IPS-NIHi11 (cell line): ENCODE measurements at places on chromosomes 1 and 21.

DNA sequence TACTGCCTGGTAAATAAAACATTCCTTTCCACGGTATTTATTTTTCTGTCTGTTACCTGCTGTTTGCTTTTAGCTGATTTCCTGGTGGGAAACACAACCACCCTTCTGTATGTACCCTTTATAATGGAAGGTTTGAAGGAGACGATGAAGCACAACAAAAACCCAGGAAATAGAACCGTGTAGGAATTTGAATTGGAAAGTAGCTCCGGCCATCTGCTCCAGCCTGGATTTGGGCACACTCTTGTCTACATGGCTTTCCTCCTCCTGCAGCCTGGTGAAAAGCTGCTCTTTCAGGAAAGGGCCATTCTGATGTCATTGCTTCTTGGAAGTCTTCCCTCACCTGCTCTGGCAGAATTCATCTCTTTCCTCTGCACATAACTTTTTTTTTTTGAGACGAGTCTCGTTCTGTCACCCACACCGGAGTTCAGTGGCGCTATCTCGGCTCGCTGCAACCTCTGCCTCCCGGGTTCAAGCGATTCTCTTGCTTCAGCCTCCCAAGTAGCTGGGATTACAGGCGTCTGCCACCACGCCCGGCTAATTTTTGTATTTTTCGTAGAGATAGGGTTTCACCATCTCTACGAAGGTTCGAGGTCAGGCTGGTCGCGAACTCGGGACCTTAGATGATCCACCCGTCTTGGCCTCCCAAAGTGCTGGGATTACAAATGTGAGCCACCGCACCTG is 2.7 kb downstream of the AK4 start:
- no peak for DNase-seq

DNA sequence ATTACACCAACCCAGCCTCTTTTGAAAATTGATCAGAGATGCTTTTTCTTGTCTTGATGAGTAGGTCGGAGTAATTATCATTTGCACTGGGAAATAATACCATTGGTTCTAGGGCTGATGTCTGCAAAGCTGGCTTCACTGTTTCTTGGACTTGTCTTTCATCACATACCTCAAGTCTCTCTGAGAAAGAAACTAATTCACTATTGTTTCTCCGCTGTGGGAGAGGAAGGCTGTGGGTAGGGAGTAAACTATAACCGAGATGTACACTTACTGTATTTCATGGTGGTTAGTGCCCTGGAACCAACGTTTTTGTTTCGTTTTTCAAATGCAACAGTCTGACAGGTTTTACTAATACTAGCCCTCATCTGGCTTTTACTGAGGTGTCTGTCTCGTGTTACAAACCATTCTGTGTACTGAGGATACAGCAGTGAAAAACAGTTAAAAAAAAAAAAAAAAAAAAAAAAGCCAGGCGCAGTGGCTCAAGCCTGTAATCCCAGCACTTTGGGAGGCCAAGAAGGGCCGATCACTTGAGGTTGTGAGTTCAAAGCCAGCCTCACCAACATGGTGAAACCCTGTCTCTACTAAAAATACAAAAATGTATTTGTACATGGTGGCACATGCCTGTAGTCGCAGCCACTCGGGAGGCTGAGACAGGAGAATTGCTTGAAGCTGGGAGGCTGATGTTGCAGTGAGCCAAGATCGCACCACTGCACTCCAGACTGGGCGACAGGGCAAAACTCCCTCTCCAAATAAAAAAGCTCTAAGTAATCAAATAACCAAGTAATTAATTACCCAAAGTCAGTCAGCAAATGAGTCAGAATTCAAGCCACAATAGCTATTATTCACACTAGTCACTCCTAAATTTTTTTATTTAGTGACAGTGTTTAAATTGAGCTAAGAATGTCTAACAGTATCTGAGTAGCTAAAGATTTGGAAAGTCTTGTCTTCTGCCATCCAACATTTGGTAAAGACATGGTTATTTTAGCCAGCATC is 23.3 kb downstream of the TOMM20 start:
- DNase-seq, result no peak

- no peak for DNase-seq
Observed at GRCh38 chr1:233010146-233010545, 59.7 kb downstream of the NTPCR start.

GRCh38 chr21:24014381-24014780 is 1592.9 kb downstream of the MRPL39 start:
- DNase-seq, result no peak

GRCh38 chr1:245370905-245371581 is 216.3 kb downstream of the KIF26B start:
- DNase-seq, result no peak

GRCh38 chr1:156963621-156964020 is 43.2 kb downstream of the LRRC71 start:
- DNase-seq, result no peak

- DNase-seq, result peak; percentile 77
Observed at GRCh38 chr1:109640285-109640865, 15.5 kb upstream of the GSTM4 start.

DNA sequence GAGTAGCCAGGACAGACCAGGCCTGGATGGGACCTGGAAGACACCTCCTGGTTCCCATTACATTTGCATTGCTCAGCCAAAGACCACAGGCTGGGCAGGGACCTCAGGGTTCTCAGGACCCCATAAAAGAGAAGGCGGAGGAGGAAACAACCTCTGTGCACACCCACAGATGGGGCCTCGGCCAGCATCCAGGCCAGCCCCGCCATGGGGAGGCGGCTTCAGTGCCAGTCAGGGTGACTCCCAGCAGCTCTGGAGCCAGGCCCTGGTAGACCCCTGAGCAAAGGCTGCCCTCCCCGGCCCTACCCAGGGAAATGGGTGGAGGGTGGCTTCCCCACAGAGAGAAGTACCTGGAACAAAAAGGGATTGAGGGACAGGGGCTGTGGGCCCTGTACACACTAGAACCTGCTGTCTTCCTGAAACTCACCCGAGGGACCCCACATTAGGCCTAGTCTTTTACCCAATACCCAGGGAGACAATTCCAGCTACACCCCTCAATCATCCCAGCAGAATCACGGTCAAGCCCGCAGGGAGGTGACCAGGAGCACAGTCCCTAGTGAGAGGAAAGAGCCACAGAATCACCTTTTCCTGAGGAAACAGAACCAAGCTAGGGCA is 64.5 kb downstream of the PSMG1 start:
- no peak for DNase-seq

GRCh38 chr21:36321325-36322082 is 1.5 kb downstream of the MORC3 start:
- DNase-seq, result peak; percentile 31

- DNase-seq, result no peak
Observed at GRCh38 chr1:181079382-181079781, 9.1 kb upstream of the IER5 start.

DNA sequence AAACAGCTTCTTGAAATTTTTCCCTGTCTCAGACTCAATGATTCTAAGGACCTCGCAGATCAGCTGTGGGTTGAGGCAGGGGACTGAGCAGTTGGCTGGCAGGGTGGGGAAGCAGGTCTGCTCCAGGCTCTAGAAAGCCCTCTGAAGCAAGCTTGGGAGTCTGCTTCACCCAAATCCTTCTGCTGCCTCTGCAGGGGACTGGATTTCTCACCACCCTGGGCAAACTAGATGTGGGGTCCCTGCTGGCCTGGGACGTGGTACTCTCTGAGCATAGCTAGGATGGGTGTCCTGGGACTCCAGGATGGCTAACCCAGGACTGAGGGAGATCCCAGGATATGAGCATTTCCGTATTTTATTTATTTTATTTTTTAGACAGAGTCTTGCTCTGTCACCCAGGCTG is 89.3 kb downstream of the LAMC2 start:
- DNase-seq, result no peak

GRCh38 chr1:157239936-157240335 is 101.7 kb upstream of the ETV3 start:
- no peak for DNase-seq

DNA sequence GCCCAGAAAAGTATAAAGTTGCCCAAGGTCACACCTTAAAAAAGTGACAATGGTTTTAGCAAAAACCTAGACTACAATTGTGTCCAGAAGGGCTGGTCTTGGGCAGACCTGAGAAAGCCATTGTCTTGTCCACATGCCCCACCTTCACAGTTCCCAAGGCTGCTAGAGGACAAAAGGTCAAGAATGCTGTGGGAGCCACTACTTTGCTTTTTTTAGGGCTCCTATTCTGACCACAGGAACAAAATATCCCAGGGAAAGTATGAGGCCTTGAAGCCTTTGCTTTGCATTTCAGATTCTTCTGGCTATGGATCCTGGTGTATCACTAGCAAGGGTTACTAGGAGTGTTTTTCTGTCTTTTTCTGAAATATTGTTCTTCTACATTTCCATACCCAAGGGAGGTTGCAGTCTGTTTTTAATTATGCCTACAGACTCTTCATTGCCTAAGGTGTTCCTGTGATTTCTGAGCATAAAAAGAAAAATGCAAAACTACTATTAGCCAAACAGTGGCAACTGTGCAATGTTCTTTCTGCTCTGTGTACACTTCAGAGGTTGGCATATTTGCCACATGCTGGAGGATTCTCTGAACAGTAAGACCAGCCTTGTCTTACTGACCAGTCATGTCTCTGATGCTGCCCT is 10.7 kb downstream of the C1orf162 start:
- DNase-seq, result no peak

DNA sequence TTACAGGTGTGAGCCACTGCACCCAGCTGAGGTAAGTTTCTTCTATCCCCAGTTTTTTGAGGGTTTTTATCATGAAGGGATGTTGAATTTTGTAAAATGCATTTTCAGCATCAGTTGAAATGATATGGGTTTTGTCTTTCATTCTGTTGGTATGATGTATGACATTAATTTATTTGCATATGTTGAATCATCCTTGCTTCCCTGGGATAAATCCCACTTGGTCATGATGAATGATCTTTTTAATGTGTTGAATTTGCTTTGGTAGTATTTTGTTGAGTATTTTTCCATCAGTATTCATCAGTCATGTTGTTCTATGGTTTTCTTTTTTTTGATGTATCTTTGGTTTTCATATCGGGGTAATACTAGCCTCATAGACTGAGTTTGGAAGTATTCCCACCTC is 141.0 kb downstream of the RPS6KC1 start:
- no peak for DNase-seq

GRCh38 chr1:36590771-36591170 is 108.1 kb upstream of the CSF3R start:
- DNase-seq, result no peak

GRCh38 chr1:36337830-36338229 is 14.4 kb upstream of the EVA1B start:
- DNase-seq, result no peak

- DNase-seq, result no peak
Observed at GRCh38 chr1:78627321-78627720, 7.1 kb downstream of the IFI44L start.

DNA sequence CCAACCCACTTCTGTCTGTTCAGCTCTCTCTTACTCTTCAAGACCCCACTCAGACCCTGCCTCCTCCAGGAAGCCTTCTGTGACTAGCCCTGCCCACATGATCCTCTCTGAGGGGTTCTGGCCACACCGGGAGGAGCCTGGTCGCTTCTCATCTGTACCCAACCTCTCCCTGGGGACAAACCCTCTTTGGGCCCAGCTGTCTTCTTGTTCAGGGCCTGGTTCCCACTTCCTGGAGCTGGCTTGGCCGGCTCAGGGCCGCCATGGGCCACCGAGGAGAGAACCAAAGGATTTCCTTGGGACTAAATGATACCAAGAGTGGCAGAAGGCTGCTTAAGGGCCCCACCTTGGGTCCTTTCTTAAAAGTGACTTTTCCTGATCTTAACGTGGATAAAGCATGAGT is 124.7 kb upstream of the ZBTB40 start:
- DNase-seq, result no peak

DNA sequence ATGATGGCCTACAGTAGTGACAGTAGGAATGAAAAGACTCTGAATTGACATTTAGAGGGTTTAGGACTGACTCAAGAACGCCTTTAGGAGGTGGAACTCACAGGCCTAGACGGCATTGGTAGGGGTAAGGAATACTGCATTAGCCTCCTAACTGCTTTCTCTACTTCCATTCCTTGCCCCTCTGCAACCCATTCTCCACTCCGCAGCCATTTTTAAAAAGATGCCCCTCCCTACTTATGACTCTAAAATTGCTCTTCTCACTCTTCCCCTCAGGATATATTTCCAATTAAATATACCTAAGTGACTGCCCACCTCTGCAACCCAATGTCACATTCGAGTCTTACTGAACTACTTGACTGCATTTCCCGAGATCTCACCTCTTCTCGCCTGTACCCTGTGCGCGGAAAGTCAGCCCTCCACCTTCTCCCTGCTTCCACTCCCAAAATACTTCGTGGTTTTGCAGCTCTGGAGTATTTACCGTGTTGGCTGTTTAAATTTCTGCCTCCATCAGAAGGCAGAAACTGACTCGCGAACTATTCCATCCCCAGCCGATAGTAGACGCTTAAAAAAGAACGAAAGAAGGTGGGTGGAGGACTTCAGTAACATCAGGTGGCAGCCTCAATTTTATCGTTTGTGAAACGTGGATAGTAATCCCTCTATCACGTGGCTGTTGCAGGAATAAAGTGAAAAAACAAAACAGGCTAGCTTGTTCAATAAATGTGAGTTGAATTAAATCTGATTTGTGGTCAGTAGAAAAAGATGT is 1.1 kb upstream of the YBX1 start:
- no peak for DNase-seq

- no peak for DNase-seq
Observed at GRCh38 chr1:206513312-206514111, 6.2 kb downstream of the RASSF5 start.

DNA sequence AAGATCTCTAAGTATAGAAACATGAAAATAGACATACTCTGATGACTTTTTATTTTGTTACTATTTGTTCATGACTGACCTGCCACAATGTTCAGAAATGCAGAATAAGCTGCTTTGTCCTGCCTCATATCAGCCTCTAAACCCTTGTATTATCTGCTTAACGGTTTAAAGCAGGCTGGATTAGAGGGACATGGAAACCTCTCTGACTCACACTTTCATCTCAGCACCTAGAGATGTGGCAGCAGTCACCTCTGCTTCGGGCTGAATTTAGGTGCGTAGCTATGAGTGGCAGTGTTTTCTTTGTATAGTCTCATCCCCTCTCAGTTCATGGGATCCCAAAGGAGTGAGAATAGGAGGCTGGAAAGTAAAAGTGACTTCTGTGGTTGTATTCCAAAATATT is 255.4 kb downstream of the RGS7 start:
- DNase-seq, result no peak

- DNase-seq, result no peak
Observed at GRCh38 chr1:227270554-227270953, 47.7 kb downstream of the CDC42BPA start.

DNA sequence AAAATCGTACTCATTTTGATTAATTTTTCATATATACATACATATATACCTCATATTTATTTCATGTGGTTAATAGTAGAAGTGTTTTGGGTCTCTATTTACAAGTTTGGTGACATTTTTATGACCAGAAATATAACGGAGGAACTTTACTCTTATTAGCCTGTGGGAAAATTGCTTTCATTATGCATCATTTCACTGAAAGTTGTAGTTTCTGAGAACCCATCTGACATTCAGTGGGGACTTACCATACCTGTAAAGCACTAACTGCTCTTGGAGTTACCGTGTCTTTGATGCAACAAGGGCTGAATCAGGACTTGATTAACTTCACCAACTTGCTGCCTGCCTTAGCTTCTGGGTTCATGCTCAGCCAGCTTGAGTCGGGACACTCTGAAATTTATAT is 49.9 kb upstream of the ITPKB start:
- DNase-seq, result no peak
